ENCODE measurements at places on chromosomes 3 and 15. TPM values are rescaled to one million over a fixed set of nuclear protein-coding genes. Genes with fewer than 3 reads are reported as not detected.

The IQCF5 gene
- total RNA-seq, result not detected

The CDHR4 gene
- total RNA-seq, result 0.37 TPM

The SYNM gene
- 2.7 TPM for total RNA-seq

GRCh38 chr3:75248974-75249373 is 415.2 kb upstream of the FRG2C start:
- DNase-seq, result no peak

DNA sequence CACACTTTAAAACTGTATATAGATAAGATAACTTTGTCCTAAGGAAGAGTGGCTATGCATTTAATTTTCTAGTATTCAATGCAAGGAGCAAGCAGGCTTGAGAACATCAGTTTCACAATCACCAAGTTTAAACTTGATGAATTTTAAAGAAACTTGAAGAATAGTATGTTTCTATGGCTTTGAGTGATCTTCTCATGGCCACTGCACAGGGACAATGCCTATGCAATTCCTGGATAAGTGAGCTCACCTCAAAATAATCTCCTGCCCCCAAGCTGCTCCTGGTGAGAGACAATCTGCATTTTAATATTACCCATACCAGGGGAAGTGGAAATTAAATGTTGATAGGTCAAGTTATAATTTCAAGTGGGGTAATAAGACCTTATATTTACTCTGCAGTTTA is 376.6 kb upstream of the CBLB start:
- no peak for DNase-seq

GRCh38 chr15:61155741-61156700 is 73.1 kb downstream of the RORA start:
- DNase-seq, result no peak

GRCh38 chr3:136385457-136385856 is 135.3 kb downstream of the PCCB start:
- DNase-seq, result no peak

DNA sequence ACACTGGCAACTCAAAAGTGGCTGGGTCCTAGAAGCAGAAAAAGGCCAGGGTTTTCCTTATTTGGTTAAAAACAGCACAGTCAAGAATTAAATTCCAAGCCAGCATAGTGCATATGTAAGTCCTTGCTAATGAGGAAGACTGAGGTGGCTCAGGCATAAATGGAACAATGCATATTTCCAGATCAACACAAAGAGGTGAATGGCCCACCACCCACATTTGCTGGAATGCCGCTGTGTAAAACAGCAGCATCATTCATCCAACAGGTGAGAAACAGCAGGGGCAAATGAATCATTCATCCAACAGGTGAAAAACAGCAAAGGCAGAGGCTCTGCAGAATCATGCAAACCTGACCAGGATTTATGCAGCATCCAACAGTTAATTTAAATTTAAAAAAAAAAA is 32.9 kb downstream of the GPR176 start:
- no peak for DNase-seq

- no peak for DNase-seq
These were observed 62.3 kb downstream of the CEP152 start for GRCh38 chr15:48748535-48748934.
